AG09319 (cell line): ENCODE measurements at places on chromosomes 13 and 19.
A peak's percentile ranks its signal among the peaks of the same experiment; 100 is the strongest.

GRCh38 chr19:58196901-58197616 lies 14.2 kb downstream of the ZNF274 start:
- DNase-seq: no peak

DNA sequence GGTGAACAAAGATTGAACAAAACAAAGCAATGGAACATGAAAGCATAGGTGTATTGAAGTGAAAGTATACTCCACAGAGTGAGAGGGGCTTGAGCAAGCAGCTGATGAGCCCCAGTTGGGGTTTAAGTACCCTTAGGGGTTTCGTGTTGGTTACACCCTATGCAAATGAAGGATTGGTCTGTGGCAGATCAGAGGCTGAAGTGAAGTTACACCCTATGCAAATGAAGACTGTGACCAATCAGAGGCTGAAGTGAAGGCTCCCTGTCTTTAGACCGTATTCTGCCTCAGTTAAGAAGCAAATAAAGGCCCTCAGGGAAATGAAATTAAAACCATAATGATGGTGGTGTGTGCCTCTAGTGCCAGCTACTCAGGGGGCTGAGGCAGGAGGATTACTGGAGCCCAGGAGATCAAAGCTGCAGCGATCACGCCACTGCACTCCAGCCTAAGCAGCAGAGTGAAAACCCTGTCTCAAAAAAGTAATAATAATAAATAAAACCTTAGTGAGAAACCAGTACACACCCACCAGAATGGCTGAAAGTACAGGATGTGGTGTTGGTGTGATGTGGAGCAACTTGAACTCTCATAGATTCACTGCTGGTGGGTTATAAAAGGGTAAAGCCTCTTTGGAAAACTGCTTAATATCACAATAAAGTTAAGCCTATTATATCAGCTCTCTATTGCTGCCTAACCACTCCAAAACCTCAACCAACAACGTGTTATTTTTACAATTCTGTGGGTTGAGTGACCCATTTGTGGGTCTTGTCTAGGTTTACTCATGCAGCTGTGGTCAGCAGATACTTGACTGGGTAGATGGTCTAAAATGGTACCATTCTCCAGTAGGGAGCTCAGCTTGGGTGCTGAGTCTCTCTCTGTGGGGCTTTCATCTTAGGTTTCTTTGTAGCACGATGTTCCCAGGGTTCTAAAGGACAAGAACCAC lies 12.8 kb upstream of the UPF3A start:
- DNase-seq: no peak

GRCh38 chr13:108508263-108508662 lies 121.1 kb upstream of the MYO16 start:
- no peak for DNase-seq

DNA sequence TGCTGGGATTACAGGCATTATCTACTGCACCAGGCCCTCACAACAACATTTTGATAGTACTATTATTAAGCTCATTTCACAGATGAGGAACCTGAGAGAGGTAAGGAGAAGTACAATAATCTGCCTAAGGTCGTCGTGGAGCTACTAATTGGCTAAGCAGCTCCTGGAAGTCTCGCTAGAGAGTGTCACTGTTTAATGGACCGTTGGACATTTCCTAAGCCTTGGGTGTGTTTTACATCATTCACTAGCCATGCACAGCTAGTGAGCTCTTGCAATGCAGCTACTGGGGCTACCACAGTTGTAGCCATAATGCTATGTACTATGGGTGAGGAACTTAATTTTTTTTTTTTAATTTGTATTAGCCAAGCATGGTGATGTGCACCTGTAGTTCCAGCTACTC lies 34.0 kb upstream of the OR1M1 start:
- DNase-seq: no peak

DNA sequence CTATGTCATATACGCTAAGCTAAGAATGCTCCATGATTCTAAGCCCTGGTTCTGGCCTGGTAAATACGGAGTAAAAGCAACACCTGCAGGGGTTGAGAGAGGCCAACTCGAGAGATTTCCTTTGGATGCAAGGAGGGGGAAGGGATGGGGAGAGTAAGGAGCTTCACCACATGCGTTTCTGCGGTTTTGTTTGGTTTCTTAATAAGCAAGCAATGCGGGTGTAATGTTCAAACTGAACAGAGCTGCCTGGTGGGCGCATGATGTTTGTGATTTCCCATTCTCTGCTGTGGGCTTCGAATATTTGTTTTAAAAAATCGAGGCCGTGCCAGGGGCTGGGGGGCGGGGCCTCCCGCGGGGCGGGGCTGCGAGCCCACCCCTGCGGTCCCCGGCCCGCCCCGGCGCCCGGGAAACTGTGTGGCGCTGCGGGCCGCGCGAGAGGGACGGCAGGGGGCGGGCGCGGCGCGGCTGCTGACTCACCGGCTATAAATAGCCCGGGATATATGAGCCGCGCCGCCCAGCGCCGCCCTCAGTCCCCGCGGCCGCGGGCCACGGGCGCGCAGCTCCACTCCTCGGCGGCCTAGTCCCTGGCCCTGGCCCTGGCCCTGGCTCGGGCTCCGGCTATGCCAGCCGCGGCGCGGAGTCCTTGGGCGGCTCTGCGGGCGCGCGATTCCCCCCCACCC lies 5.1 kb downstream of the BBC3 start:
- peak; percentile 78 for DNase-seq

GRCh38 chr13:32837307-32837972 lies 178.8 kb upstream of the KL start:
- DNase-seq: no peak

DNA sequence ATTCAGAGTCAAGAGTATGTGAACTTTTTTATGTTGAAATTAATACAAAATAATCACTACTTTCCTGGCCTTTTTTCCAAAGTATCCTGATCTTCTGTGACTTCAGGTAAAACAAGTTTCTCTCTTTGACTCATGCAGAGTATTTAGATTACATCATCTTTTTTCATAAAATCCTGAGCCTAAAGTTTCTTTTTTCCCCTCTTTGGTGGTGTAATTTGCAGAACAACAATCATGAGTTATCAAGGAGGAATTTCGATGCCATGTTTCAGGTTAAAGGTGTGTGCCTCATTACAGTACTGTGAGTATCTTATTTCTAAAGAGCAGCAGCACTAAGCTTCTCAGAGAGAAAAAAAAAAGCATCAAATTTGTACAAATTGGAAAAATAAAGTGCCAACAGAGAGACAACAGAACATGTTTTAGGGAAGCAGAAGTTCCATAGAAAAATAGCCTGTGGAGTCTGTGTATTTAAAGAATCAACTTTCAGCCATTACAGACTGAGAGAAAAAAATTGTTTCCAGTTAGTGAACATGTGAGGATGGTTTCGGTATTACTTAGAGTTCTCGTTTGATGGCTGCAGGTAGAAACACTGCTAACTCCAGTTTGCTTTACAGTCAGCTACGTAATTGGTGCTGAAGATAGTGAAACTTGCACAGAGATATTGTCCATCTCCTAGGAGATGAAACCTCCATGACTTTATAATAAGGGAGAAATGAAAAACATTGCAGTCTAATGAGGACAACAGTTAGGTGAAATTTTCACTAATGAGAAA lies 78.1 kb upstream of the PCDH9 start:
- DNase-seq: no peak

DNA sequence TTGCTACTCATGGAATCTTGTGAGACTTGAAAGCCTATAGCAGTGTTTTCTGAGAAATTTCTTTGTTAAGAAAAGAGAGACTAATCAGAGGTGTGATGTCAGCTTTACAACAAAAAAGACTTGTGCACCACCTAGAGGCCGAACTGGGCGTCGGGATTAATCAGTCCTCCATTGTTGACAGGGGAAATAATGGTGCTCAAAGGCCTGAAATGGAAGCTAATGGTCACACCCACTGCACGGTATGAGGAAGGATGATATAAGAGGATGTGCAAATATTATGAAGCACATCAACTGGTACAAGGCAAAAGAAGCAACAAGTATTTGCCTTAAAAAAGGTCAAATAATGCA lies 480.2 kb upstream of the MIR17HG start:
- DNase-seq: peak; percentile 14

GRCh38 chr13:114119196-114119595 lies 13.2 kb downstream of the RASA3 start:
- DNase-seq: peak; percentile 65
